CD4-positive, alpha-beta T cell treated with Interleukin-6 at 100 ng/mL for 8 hours (primary cell): ENCODE measurements at places on chromosomes 4 and X.

- DNase-seq = no peak
Observed at GRCh38 chr4:128380306-128380705, 92.7 kb upstream of the PGRMC2 start.

DNA sequence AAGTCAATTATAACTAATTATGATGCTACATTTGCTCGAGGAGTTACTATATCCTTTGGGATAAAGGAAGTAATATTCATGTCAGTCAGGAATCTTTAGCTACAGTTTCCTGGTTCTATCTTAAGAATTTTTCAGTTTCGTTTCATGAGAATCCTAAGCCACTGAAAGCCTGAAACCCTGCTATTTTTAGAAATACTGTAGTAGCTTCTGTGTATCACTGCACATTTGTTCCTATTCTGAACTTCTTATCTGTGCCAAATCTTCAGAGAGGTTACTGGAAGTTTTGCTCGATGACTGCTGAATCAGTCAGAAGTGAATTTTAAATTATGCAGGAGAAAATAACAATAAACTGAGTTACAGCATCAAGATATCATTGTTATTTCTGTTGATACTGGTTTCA is 249.2 kb downstream of the TENM3 start:
- no peak for DNase-seq

DNA sequence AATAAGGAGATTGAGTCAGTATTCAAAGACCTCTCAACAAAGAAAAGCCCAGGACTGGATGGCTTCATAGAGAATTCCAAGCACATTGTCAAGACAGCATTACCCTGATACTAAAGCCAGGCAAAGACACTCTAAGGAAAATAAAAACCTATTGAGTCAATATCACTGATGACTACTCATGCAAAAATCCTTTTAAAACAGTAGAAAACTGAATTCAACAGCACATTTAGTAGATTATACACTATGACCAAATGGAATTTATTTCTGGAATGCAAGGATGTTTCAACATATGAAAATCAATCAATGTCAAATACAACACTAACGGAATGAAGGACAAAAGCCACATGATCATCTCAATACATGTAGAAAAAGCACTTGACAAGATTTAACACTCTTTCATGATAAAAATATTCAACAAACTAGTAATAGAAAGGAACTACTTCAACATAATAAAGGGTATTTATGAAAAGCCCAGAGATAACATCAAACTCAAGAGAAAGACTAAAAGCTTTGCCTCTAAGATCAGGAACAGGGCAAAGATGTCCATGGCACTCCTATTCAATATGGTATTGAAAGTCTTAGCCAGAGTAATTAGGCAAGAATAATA is 633.3 kb downstream of the ANKRD50 start:
- no peak for DNase-seq

DNA sequence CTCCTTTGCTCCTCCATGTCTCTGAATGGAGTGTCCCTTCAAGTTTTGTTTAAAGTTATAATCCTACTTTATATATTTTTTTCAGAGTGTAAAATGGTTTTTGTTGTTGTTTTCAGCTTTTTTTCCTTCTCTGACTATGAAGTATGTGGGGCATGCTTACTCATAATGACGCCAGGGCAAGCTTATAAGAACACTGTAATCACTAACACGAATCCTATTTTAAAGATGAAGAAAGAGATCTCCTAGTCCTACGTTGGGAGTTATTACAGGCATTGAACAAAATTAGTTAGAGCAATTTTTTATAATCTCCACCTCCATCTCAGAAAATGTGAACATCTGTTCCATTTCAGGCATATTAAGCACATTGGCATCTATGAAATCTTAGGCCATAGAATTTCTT is 268.1 kb upstream of the MAGEB2 start:
- DNase-seq = no peak

DNA sequence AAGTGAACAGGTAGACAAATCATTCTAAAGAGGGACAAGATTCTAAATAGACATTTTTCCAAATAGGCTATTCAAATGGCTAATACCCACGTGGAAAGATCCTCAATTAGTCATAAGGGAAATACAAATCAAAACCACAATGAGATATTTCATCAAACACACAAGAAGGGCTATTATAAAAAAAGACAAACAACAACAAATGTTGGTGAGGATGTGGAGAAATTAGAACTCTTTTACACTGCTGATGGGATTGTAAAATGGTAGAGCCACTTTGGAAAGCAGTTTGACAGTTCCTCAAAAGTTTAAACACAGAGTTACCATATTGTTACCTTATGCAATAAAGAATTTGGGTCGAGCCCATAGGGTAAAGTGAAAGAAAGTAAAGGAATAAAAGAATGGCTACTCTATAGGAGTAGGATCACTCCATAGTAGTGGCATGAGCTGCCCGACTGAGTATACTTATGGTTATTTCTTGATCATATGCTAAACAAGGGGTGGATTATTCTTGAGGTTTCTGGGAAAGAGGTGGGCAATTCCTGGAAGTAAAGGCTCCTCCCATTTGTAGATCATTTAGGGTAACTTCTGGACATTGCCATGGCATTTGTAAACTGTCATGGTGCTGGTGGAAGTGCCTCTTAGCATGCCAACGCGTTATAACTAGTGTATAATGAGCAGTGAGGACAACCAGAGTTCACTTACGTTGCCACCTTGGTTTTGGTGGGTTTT is 58.9 kb upstream of the FAM9C start:
- DNase-seq = no peak

GRCh38 chrX:153366119-153366518 is 32.2 kb downstream of the ZNF275 start:
- DNase-seq = no peak

DNA sequence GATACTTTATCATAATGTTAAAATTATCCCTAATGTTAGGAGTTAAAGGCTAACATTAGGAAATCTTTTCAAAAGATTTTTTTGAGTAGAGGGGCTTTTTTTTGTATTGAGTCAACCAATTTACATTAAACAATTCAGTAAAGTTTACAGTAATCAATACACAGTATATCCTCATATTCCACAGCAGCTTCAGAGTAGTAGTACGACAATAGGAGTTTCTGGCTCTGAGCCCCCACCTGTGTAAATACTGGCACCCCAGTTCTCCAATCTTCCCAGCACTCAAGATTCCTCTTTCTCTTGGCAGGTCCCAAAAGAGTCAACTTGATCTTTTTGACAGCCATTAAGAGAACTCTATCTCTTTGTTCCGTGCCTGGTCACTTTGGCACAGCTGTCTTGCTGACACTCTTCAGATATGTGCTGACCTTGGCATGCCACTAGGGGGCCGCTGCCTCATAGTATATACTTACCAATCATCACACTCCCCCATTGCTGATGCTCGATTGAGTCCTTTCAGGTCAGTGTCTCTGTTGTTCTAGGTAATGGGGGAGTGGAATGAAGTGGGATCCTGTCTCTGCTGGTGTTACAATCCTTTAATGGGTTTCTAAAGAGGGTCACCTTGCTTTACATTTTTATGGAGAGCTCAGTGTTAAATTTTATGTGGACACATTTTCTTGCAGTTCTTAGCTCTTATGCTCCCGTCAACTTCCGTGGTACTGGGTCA is 19.5 kb upstream of the CCNI start:
- peak; percentile 72 for DNase-seq

- DNase-seq = no peak
Observed at GRCh38 chr4:79874197-79874596, 198.8 kb downstream of the ANTXR2 start.

- DNase-seq = no peak
Observed at GRCh38 chr4:31041385-31041784, 321.2 kb downstream of the PCDH7 start.

GRCh38 chr4:83585982-83586508 is 50.1 kb downstream of the GPAT3 start:
- no peak for DNase-seq

DNA sequence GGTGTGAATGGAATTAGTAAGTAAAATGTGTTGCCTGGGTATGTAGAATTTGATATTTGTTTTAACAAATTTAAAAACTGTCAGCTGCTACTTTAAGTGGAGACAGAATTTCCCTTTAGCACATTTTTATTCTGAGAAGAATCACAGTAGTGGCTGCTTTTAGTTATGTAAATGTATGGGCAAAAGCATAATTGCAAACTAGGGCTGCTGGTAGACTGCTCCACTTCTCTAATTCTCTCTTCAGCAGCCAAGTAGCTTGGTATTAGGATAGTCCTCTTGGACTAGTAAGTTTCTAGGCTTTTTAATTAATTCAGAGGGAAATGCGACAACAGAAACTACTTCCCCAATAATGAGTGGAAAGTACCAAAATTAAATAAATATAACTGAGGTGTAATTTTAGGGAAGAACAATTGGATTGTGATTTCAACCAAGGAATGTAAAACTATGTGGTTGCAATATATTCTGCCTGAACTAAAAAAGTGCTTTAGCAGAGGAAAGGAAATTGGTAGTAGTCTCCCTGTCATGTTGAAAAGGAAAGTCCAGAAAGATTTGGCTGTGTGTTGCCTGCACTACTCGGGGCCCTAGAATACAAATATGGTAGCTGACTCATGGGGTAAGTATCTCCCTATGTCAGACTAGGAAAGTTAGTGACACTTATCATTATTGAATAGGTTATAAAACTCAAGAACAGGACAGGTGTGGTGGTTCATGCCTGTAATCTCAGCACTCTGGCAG is 9.2 kb upstream of the EIF4E start:
- DNase-seq = no peak

- DNase-seq = no peak
Observed at GRCh38 chr4:48945981-48946380, 39.4 kb upstream of the OCIAD2 start.

DNA sequence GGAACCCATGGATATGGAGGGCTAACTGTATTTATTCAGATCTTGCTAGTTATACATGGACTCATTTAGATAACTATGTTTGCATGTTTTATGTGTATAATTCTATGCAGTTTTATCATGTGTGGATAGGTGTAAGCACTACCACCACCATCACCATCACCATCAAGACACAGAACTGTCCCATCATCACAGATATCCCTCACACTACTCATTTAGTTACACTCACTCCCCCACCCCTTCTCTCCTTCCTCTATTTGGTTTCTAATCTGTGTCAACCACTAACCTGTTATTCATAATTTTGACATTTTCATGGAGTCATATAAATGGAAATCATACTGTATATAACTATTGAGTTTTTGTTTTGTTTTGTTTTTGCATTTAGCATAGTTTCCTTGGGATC is 43.7 kb downstream of the STAG2 start:
- no peak for DNase-seq

- no peak for DNase-seq
Observed at GRCh38 chr4:54586320-54586955, 71.3 kb upstream of the KIT start.

DNA sequence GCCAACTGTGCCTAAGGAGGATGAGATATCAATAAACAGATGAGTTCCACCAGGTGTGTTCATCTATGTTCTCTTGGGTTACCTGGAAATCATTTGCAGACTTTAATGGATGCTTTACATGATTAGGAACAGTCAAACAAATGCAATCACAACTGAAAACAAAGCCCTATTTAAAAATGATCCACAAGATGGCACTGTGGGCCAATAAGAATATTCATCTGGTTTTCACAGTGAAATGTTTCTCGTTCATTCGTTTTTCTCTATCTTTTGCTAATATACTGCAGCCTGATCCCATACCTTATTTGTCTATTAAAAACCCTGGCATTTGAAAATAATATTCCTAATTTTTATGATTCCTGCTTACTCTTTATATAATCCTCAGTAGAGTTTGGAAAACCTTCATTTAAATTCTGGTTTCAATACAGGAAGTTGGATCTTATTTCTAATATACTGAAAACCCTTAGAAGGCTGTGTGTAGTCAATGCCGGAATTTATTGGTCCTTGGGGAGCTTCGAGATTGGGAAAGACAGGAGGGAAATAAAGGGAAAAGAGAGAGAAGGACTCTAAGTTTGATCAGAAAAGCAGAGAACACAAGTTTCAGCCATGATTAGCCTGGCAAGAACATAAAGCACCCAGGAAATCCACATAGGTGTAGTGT is 63.8 kb upstream of the TAPT1 start:
- DNase-seq = no peak

- no peak for DNase-seq
Observed at GRCh38 chr4:168164915-168165548, 72.7 kb downstream of the ANXA10 start.

- DNase-seq = no peak
Observed at GRCh38 chr4:84944947-84945346, 21.5 kb downstream of the WDFY3 start.

- DNase-seq = no peak
Observed at GRCh38 chr4:2365054-2365912, 53.2 kb downstream of the ZFYVE28 start.

- no peak for DNase-seq
Observed at GRCh38 chrX:151538190-151539122, 25.0 kb upstream of the PASD1 start.

DNA sequence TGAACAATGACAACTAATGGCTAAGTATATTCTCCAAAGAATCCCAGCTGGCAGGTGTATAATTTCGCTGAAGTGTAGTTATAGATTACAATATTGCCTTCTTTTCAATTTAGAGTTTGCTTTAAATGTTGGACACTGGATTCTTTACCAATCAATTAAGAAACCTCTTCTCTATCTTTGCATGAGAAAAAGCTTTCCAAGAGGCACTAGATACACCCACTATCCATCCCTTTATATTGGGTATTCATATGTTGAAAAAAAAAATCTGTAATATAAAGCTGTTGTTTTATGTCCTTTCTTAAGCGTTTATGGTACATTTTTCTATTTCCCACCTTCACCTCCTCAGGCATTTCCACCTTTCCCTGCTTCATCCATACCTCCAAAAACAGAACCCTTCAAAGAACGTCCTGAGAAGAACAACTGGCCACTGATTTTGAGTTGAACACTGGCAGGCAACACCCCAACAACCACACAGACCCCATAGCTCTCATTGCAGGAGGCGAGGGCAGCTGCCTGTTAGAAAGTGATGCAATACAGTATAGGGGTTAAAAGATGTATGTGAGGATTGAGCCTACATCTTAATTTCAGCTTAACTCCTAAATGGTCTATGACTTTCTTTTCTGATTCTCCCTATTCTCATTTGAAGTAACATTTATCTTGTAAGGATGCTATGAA is 11.8 kb downstream of the ADH6 start:
- no peak for DNase-seq
